ENCODE measurements at places on chromosomes 12 and 14. TPM values are rescaled to one million over a fixed set of nuclear protein-coding genes. Genes with fewer than 3 reads are reported as not detected.

DBX2 gene
- total RNA-seq = not detected

P2RX7 gene
- 0.42 TPM for total RNA-seq

LPAR5 gene
- total RNA-seq = 0.22 TPM

GIT2 gene
- 18.5 TPM for total RNA-seq

CDH24 gene
- 18.1 TPM for total RNA-seq

BDKRB1 gene
- not detected for total RNA-seq

BORCS5 gene
- total RNA-seq = 17.4 TPM

DIO2 gene
- total RNA-seq = 0.23 TPM

AMIGO2 gene
- total RNA-seq = 3.3 TPM

DAO gene
- total RNA-seq = not detected

LMNTD1 gene
- total RNA-seq = not detected

All from H1 (cell line).